ENCODE measurements at places on chromosomes 16 and 17.

GRCh38 chr17:37211136-37211535 lies 164.6 kb upstream of the C17orf78 start:
- no peak for DNase-seq

- DNase-seq = peak; percentile 36
Measured at GRCh38 chr17:77109764-77110359, 30.9 kb upstream of the SEC14L1 start.

DNA sequence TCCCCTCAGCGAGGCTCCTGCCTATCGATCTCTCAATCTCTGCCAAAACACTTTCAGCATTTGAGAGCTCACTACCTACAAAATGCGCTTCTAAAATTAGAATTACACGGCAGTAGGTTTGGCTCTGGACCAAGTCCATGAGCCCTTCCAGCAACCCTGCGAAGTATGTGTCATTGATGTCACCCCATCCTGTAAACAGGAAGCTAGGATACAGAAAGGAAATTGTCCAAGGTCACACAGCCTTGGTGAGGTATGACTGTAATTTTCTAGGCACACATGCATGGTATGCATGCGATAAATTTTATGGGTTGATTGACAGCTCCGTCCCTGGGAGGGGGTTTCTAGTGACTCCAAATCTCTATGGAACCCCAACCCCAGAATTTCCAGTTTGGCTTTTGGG lies 330.3 kb upstream of the CDH5 start:
- peak; percentile 20 for DNase-seq

DNA sequence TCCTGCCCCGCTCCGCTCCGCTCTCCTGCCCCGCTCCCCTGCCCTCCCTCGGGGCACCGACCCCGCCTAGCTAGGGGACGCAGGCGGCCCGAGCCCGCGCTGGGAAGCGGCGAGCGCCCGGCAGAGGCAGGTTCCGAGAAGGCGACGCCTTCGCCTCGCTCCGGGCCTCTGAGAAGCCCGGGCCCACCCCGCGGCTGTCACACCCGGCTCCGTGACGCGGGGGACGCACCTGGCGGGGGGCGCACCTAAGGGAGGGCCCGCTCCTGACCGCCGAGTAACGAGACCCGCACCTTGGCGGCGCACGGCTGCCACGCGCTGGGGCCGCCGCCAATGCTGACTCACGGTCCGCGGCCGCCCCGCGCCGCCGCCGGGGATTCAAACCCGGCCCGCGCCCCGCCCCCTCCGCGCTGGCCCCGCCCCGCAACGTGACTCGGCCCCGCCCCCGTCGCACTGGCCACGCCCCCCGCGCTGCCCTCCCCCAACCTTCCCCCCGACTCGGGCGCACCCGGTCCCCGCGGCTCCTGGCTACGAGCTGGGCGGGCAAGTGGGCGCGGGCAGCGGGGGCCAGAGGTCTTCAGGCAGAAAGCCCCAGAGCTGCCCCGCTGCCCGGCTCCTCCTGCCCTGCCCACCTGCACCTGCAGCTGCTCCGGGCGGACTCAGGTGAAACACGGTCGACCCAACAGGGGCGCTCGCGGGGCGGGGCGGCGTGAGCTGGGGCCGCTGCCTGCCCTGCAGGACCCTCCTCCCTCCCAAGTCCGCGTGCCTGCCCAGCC lies 27.8 kb downstream of the GNPTG start:
- DNase-seq = peak; percentile 91

GRCh38 chr17:31902693-31903092 lies 1.2 kb upstream of the UTP6 start:
- no peak for DNase-seq

DNA sequence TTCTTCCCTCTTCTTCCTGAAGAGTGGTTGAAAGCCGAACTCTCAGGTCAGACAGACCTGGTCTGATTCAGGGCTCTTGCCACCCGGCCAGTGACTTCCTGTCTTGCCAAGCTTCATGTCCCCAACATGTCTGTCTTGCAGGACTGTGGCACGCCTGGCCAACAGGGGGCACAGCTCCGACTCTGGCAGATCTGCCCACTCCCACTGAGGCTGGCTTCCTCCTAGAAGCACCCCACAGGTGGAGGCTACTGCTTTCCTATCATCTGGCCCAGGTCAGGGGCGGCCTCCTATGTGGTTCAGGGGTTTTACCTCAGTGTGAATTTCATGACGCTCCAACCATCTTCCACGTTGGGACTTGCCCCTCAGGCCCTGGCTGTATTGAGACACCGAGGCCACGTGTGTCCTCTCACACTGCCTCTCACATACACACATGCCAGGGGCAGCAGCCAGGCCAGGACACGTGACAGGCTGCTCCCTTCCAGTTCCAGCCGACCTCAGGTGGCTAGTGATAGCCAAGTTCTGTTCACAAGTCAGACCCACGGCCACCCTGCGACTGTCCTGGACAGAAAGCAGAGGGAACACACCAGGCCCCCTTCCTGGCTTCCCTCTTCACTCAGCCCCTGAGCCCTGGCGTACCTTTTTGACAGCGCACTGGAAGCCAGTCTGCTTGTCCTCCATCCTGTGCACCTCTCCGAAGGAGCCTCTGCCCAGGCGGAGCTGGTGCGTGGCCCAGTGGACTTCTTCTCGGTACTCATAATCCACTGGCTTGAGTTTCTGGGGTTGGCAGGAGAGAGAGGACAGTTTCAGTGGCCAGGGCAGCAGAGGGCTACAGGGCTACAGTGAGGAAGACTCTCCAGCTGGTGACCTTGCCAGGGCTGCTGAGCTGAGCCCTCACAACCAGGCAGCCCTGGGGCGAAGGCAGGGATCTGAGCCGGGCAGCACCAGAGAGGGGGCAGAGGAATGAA lies 22.6 kb upstream of the SPATA32 start:
- no peak for DNase-seq

- DNase-seq = no peak
Measured at GRCh38 chr17:15240644-15241043, 24.5 kb downstream of the PMP22 start.

All from adipocyte (in vitro differentiated cells).